Fibroblast of lung (primary cell): ENCODE measurements at places on chromosomes 11 and 22. TPM values are rescaled to one million over a fixed set of nuclear protein-coding genes. Genes with fewer than 3 reads are reported as not detected.

The SCO2 gene
- 3.1 and 3.6 TPM in 2 replicates for total RNA-seq

The ADORA2A gene
- total RNA-seq: 0.77 and 1.5 TPM in 2 replicates

The MS4A15 gene
- not detected in 2 replicates for total RNA-seq

The YPEL1 gene
- 1.5 and 2.3 TPM in 2 replicates for total RNA-seq

The ANO1 gene
- total RNA-seq: 0.26 and 0.99 TPM in 2 replicates

The IGSF22 gene
- total RNA-seq: under 0.01 TPM in 2 replicates
